ENCODE measurements at places on chromosomes 7 and 10. TPM values are rescaled to one million over a fixed set of nuclear protein-coding genes. Genes with fewer than 3 reads are reported as not detected.

The CYP3A4 gene
- total RNA-seq = not detected

The KLF14 gene
- total RNA-seq = not detected

DNA sequence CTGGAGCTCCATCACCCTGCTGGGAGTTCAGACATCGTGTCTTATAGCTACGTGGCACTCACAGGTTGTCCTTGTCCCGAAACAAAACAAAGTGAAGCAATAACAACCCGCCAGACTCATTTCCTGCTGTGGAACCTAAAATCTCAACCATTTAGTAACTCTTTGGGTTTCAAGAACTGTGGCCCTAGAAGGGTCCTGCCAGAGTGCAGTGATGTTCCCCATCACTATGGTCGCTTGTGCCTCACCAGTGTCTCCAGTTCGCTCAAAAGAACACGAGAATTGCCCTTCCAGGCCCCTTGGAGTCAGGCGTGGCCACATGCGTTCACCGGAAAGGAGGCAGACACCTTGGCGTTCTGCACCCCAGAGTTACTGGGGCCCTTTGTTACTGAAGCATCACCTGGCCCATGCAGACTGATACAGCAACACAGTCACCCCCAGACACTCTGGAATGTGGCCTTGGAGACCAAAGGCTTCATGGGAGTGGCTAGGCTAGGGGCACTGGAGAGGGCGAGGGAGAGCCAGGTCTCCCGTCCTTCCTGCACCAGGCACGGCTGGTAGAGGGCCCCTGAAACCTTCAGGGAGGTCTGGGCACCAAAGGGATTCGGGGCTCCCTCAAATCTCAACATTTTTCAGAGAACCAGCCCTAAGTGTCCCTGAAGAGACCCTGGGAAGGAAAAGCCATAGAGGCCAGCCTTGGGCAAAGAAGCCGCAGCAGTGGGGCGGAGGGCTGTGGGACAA lies 908 bp downstream of the CRYGN start:
- no peak for DNase-seq

GRCh38 chr7:30180718-30181117 lies 45.9 kb downstream of the MTURN start:
- DNase-seq = no peak

DNA sequence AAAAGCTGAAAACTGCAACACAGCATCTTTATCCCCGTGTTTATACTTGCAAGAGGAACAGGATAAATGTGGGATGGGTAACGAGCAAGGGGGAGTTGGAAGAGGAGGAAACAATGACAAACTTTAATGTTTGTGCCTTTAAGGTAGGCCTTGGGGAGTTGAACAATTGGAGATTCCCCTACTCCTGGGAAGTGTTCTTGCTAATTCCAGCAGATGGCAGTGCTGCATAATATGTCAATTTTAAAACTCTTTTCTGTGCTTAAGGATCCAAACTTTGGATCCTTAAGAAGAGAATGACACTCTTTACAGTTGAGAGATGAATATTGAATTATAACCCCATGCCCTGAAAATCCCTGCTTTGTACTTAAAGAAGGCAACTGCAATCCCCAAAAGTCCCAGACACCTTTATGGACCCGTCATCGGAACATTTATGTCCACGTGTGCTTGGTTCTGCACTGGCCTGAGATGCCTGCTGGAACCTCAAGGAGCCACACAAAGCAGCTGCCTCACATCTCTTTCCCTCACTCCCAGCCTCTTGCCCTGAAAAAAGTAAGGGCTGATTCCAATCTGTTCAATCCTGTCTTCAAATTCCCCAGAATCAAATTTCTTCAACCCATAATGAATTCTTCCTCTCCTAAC lies 12.0 kb downstream of the IFIT5 start:
- no peak for DNase-seq

DNA sequence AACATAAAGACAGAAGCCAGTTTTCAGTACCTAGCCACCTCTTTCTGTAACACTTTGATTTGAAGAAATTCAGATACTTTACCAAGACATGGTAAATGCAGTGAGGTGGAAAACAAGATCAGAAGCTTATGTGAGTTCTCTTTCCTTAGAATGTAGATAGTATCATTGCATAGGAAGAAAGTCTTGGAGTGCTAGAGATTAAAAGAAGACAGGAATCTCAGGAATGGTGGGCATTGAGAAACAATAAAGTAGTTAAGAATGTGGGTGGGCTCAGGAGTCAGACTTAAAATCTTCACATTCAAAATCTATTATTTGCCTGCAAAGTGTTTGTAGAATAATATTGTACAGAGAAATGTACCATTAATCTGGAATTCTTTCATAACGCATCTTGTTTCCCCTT lies 58.9 kb downstream of the POLL start:
- DNase-seq = no peak

Data from glomerular endothelial cell (primary cell).